ENCODE measurements at places on chromosomes 6 and 20. TPM values are rescaled to one million over a fixed set of nuclear protein-coding genes. Genes with fewer than 3 reads are reported as not detected.

DNA sequence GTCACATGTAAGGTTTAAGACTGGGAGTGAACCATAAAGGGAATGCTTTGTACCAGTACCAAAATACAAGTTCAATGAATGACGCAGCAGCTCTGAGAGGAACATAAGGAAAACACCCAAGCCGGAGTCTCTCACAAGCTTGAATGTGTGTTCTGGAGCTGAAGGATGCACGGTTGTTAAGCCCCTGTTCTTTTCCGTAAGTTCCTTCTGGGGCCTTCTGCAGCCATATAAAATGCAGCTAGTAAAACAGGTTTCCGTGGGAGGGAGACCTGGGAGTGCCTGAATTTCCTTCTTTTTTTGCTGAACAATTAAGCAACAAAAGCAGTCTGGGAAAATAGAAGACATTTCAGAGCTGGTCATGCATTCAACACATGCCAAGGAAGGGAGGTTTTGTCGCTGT, 73.2 kb upstream of the JAG1 start:
- no peak for DNase-seq

DNA sequence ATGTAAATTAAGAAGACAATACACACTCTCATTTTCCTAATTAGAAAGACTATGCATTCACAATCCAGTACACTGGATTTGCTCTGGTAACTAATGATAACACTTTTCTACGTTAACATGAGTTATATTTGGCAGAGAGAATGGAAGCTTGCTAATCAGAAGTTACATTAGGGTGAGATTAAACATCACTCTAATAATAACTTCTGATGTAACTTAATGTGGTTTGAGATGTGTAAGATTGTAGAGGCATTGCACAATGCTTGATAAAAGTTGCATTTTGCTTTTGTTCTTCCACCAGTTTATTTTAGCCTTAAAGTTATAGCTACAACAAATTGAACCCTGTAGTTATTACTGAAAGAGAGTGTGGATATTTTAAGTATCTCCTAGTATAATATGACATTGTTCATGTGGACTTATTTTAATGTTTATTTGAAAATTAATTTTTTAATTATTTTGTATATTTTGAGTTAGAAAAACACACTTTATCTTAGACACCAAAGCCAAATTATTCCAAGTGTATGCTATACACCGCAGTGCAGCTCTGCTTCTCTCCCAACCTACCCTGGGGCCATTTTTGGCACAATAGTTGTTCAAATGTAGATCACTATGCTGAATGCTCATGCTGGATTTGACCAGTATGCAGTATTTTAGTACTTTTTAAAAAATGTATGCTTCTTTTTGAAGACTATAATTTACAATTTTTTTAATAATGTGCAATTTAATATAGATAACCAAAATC, 143.2 kb downstream of the SLC16A10 start:
- DNase-seq = no peak

DNA sequence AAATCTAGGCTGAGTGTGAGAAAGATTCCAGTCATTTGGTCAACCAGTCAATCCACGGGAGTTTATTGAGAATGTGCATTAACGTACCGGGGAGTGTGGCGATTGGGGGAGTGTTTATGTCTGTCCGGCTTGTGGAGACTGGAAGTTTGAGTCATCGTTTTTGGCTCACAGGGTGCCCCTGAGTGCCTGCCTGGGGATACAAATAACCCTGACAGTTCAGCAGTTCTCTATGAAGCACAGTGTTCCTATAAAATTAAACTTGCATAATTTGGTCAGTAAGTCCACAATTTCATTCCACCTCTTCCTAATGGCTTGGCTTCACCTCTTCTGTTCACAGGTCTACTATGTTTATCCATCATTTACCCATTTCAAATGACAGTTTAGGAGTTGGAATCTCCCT, 72.6 kb upstream of the PLEKHG1 start:
- DNase-seq = peak; percentile 79

DNA sequence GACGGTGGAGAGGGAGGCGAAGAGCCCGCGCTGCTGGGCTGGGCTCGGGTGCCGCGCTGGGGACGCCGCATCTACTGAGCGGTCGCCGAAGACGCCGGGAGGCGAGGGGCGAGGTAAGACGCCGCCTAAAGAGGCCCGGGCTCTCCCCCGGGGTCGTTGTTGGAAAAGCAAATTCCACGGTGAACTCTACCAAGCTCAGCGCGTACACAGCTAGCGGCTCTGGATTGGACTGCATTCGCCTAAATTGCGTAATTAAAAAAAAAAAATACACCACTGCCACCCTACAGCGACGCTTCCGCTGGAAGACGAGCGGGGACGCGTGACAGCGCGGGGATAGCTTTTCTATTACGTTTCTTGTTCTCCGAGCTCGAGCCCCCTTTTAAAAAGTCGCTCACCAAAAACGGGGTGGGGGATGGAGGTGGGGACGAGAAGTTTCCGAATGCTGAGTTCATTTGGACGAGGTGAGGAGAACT, 92.0 kb upstream of the PRDM1 start:
- DNase-seq = peak; percentile 58

- no peak for DNase-seq
Measured at GRCh38 chr6:158121335-158121734, 46.7 kb downstream of the SERAC1 start.

GRCh38 chr20:14441201-14441600, 103.8 kb upstream of the FLRT3 start:
- no peak for DNase-seq

- no peak for DNase-seq
Measured at GRCh38 chr20:32232326-32232886, 24.7 kb downstream of the POFUT1 start.

GRCh38 chr6:140784573-140784972, 1348.2 kb upstream of the GJE1 start:
- no peak for DNase-seq

DNA sequence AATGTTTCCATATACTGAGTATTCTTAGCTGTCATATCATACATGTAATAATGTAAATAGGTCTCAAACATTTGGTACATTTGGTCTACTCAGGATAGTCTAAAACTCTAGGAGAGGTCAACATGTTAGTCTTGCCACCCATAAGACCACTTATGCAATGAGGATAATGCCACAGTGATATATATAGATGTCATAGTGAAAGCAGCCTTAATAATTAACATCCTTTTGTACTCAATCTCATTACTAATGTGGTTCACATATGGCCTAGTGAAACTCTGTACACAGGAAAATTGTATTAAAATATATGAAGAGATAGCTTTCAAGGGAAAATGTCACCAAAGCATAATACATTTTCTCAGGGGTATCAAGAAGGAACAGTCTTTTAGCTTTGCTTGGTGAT, 577.9 kb downstream of the TFAP2B start:
- no peak for DNase-seq

DNA sequence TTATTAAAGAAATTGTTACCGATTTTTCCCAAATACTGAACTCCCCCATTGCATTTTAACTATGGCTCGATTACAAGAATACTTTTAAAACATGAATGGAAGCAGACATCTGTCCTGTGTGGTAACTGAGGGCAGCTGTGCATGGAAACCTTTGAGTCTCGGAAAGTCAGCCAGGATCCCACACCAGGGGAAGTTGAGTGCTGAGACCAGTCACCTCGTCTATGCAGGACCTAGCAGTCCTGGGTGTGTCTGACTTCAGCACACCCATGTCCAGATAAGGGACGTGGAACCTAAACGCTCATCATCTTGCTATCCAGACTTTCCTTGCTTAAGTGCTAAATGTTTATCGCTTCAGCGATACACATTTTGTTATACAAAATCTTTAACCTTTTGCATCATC, 6.1 kb downstream of the RIN2 start:
- no peak for DNase-seq

- peak; percentile 67 for DNase-seq
Measured at GRCh38 chr6:47483853-47484546, 6.4 kb downstream of the CD2AP start.

GRCh38 chr6:127522714-127523113, 3.6 kb upstream of the MTCL3 start:
- DNase-seq = no peak

HSPA12B gene
- total RNA-seq = 0.17 TPM

TSPO2 gene
- total RNA-seq = not detected

ZNF831 gene
- total RNA-seq = not detected

MTFR2 gene
- total RNA-seq = 10.1 TPM

HAO1 gene
- total RNA-seq = not detected

HSPA1L gene
- 0.80 TPM for total RNA-seq

DUSP15 gene
- 1.9 TPM for total RNA-seq

Measured in Daoy (cell line).